Renal cortical epithelial cell (primary cell): ENCODE measurements at places on chromosomes 16 and 17. TPM values are rescaled to one million over a fixed set of nuclear protein-coding genes. Genes with fewer than 3 reads are reported as not detected.

- DNase-seq, result no peak
Measured at GRCh38 chr16:23420011-23420410, 33.0 kb downstream of the COG7 start.

The RNF112 gene
- not detected in 2 replicates for total RNA-seq

DNA sequence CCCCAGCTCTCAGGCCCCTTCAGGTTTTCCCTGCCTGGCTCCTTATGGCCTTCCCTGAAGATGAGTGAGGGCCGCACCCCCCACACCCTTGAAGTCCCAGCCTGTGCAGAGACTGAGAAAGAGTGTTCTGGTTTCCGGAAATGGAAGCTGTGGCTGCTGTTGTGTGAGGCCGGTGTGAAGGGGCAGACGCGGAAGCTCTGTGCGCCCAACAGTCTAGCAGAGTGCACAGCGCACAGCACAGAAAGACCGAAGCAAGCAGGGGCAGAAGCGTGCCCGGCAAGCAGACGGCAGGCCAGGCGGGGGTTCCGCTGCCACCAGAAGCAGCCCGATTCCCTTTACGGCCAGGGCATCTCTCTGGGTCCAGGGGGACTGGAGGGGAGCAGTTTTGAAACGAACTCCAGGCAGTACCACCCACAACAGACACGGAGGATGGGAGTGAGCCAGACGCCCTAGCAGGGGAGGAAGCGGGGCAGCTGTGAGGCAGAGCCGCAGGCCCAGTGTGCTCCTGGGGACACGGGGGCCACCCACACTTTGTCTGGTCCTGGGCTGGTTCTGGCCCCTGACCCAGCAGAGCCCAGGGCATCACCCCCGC lies 16.7 kb downstream of the TPSG1 start:
- DNase-seq, result no peak

The C16orf82 gene
- not detected in 2 replicates for total RNA-seq

The ZNF385C gene
- total RNA-seq, result 0.10 TPM in 1 of 2 replicates, not detected in the other

DNA sequence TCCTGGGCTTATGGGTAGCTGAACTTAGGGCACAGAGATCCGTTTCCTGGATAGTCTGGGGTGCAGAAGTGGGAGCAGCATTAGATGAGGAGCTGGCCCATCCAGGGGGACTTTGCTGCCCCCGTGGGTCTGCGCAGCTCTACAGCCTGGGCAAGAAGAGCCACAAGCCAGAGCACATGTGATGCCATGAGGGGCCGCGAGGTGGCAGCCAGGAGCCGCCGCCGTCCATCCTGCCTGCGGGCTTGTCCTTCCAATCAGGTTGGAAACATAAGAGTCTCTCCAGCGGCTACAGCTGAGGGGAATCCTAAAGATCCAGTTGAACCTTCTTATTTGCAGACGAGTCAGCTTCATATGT lies 21.9 kb downstream of the C1QTNF1 start:
- peak; percentile 37 for DNase-seq

GRCh38 chr16:72428681-72429376 lies 256.9 kb upstream of the PMFBP1 start:
- no peak for DNase-seq

DNA sequence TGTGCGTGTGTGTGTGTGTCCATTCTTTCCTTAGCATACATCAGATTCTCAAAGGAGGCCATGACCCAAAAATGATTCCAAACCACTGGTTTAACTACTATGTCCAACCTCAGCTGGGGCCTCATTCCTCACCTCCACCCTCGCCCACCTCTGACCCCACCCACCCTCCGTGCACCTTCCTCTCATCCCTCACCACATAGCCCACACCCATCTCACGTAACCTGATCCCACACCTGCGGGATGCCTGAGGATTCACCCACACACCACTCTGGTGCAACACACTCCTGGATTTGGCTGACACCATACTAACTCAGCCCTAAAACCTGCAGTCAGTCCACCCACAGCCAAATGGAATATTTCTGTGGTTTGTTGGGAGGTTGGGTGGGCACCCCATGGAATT lies 3.3 kb upstream of the CSNK2A2 start:
- no peak for DNase-seq

The HEXIM2 gene
- total RNA-seq, result 5.6 and 7.3 TPM in 2 replicates

The AFMID gene
- total RNA-seq, result 27.6 and 28.7 TPM in 2 replicates

GRCh38 chr16:57999971-58000705 lies at the start of gene ZNF319:
ZNF319 (minus strand) TSS chr16:58000672; CDS start chr16:57998265, 2,407 bp downstream.
- no peak for DNase-seq

DNA sequence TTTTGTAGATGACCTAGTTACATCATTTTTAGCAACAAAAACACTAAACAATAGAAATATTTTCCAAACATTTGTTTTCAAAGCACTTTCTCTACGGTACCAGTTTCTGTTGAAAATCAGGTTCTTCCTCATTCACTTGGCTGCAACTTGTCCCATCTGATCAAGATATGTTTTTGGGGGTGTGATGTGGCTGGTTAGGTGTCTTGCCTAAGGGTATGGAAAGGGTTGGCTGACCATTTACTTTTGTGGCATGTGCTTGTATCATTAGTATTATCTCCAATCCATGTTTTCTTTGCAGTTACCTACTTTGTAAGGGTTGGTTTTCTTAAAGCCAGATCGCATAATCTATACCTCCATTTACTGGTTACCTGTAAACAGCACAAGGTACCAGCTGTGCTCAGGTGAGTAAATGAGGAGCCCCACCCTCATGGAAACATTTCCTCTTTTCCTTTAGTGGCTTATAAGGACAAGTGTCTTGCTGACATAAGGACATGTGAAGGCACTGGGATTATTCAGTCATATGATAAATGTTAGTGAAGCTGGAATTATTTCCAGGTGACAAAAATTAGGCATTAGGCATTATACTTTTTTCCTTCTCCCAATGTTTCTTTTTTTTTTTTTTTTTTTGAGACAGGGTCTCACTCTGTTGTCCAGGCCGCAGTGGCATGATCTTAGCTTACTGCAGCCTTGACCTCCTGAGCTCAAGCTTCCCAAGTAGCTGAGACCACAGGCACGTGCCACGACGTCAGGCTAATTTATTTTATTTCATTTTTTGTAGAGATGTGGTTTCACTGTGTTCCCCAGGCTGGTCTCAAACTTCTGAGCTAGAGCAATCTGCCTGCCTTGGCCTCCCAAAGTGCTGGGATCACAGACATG lies 162.0 kb downstream of the CCDC182 start:
- no peak for DNase-seq

DNA sequence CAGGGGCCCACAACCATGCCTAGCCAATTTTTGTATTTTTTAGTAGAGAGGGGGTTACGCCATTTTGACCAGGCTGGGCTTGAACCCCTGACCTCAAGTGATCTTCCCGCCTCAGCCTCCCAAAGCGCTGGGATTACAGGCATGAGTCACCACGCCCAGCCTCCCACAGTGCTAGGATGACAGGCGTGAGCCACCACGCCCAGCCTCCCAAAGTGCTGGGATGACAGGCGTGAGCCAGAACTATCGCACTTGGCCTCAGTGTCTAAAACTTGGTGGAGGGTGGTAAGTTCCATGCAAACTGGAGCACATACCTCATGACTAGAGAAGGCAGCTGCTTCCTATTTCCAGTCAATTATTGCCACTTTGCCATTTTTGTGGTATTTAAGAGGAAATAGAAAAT lies 7.1 kb downstream of the HSD17B2 start:
- no peak for DNase-seq

DNA sequence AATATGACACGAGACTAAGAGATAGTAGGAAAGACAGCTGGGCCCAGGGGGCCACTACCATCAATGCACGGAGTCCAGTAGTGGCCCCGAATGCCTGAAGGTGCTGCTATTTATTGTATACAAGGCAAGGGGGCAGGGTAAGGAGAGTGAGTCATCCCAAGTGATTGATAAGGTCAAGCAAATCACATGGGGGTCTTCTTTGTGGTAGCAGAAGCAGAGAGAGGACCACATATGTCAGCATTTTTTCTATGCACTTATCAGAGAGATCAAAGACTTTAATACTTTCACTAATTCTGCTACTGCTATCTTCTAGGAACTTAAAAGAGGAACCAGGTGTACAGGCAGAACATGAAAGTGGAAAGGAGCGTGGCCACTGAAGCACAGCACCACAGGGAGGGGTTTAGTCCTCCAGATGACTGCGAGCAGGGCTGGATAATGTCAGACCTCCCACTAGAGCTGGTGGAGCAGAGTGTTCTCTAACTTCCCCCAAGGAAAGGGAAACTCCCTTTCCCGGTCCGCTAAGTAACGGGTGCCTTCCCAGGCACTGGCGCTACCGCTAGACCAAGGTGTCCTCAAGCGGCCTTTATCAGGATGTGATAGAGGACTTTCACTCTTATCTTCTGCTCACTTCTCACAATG lies 26.4 kb upstream of the ARL4D start:
- DNase-seq, result peak; percentile 62

The ABCA8 gene
- total RNA-seq, result 0.17 TPM in 1 of 2 replicates, not detected in the other

The GAS2L2 gene
- 0.05 TPM in 1 of 2 replicates, not detected in the other for total RNA-seq

DNA sequence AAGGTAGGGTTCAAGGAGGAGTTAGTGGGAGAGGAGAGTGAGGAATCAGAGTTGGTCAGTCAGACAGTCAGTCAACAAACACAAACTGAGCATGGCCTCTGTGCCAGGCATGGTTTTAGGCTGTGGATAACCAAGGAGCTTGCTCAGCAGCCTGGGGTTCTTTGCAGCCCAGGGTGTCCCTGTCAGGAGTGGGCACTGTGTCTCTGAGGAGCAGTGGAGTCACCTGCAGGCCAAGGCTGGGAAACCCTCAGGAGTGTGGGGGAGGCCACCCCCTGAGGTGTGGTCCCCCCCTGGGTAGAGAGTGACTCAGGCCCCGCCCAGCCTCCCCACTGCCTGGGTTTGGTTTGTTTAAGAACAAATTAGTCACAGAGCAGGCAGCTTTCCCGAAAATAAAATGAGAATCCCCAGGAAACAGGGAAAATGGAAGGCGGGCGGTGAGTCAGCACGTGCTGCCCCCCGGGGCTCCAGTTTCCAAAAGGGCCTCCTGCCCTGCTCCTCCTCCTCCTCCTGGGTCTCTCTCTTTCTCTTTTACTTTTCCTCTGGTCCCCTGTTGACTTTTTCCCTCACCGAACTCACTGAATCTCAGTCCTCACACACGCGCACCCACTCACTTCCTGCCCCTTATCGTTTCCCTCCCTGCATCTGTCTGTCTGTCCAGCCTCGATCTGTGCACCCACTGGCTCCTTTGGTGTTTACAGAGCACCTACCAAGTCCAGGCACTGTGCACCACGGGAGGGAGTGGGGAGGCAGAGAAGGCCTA lies 44.3 kb downstream of the SOCS3 start:
- peak; percentile 94 for DNase-seq

- DNase-seq, result no peak
Measured at GRCh38 chr16:77943801-77944200, 78.5 kb upstream of the CLEC3A start.

DNA sequence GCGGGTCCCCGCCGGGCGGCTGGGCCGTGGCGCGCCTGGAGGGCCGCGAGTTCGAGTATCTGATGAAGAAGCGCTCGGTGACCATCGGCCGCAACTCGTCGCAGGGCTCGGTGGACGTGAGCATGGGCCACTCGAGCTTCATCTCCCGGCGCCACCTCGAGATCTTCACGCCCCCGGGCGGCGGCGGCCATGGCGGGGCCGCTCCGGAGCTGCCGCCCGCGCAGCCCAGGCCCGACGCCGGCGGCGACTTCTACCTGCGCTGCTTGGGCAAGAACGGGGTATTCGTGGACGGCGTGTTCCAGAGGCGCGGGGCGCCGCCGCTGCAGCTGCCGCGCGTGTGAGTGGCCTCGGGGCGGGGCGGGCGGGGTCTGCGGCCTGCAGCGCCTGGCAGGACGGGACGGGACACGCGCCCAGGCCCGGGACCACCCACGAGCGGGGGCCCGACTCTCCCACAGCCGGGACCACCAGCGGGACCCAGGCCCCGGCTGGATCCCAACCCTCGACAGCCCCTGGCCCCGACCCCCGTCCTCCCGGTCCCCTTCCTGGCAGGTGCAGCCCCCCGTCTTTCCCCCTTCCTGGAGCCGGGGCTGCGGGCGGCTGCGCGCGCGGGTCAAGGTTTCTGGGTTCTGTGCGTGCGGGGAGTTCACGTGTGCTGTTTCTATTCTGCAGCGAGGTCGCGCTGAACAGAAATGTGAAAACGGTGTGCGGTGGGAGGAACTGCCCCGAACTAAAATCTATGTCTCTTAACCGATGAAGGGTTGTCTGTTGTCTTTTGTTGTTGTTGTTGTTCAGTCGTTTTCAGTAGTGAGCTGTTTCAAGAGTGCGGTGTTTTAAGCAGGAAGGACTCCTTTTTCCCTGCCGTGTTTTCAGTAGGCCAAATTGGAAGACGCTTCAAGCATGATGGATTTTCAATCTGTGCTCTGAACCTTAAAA lies 705 bp downstream of the FOXK2 start:
- DNase-seq, result peak; percentile 30
